Stimulated activated CD8-positive, alpha-beta memory T cell treated with anti-CD3 and anti-CD28 coated beads, Interleukin-15, amount 100 ng/mL, for 24 hours (primary cell): ENCODE measurements at places on chromosomes 2 and 18.

- no peak for DNase-seq
Observed at GRCh38 chr2:233354971-233355574, 779 bp downstream of the DGKD start.

DNA sequence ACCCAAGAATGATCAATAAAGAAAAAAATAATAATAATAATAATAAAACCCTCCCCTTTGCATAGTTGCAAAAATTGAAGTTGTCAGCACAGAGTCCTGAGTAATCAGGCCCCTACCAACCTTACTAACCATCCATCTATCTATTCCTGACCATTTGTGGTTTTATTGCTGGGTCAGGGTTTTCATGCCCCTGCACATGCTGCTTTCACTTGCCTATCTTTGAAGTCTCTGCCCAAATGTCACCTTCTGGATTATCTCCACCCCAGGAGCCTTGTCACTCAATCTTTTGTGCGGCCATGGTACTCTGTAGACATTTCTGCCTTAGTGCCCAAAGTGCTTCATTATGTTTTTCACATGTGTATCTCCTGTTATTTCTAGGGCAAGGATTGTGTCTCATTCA lies 35.1 kb downstream of the SLC30A6 start:
- no peak for DNase-seq

- DNase-seq: no peak
Observed at GRCh38 chr2:171718720-171719119, 31.5 kb downstream of the DYNC1I2 start.

DNA sequence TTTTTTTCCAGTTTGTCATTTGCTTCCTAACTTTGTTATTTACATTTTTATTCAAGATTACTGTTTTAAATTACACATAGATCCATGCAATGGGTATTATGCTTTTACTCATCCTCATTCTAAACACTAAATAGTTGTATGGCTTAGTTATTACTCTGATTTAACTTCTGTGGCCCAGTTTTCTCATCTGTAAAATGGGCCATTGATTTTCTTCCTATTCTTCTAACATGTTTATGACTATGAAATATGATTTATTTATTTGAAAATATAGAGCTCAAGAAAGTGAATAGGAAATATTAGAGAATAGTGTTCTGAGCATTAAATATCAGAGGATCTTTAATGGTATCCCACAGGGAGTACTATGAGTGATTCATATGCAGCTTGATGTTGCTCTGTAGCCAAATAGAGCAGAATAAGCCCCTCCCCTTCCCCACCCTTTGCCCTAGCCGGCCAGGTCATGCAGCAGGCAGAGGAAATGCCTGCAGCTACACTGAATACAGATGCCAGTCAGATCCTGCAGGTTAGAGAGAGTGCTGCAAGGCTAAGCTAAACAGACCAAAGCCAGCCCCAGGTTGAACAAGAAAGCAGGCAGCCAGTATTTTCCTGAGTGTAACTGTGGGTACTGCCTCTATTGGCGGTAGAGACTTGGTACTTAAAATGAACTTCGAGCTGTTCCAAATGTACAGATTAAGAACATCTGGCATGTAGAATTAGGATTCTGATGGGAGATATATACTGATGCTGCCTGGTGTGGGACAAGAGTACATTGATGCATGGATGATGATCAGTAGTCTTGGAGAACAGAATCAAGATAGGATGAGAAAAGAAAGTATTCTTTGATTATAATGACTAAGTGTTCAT lies 11.7 kb upstream of the ACYP2 start:
- DNase-seq: no peak

GRCh38 chr2:15918761-15919356 lies 21.5 kb upstream of the MYCN start:
- no peak for DNase-seq

DNA sequence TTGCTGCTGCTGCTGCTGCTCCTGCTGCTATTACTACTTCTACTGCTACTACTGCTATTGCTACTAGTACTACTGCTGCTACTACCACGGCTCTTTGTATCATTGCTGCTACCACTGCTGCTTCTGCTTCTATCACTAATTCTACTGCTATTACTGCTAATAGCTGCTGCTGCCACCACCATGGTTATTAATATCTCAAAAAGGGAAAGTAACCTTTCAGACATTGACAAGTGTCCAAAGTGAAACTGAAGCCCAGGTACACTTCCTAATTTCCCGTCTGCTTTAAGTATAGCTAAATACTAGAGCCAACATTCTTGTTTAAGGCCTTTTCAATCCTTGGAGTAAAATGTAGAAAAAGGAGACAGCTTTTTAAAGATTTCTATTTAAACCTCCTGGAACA lies 45.4 kb upstream of the EHBP1 start:
- DNase-seq: no peak

GRCh38 chr2:10414591-10414990 lies 33.5 kb downstream of the ODC1 start:
- no peak for DNase-seq

GRCh38 chr2:119387381-119388129 lies 20.8 kb downstream of the DBI start:
- DNase-seq: no peak

DNA sequence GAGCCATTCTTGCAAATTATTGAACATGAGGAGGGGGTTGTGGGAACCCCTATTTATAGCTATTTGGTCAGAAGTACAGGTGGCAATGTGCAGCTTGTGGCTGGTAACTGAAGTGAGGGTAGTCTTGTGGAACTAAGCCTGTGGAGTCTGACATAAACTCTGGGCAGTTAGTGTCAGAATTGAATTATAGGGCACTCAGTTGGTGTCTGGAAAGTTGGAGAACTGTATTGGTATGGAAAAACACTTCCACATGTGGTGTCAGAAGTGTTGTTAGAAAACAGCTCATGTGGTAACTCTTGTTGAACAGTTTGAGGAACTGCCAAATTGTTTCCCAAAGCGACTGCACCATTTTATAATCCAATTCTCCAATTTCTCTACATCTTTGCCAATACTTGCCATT lies 7.5 kb downstream of the RALBP1 start:
- no peak for DNase-seq

GRCh38 chr2:5164776-5165525 lies 527.2 kb upstream of the SOX11 start:
- DNase-seq: no peak

DNA sequence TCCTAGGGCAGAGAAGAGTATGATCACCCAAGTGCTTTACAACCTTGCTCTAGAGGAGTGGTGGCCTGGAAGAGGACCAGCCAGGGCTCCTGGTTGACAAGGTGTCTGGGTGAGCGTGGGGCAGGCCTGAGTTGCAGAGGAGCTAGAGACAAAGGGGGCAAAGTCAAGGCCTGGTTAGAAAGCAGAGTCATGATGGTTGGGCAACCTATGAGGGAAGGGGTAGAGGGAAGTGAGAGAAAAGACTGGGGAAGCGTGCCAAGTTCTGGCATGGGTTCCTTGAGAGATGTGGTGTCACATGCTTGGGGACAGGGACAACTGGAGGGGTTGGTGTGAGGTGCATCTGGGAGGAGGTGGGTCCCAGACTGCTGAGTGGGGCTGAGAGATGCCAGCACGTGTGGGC lies 13.5 kb downstream of the ZFP36L2 start:
- no peak for DNase-seq

DNA sequence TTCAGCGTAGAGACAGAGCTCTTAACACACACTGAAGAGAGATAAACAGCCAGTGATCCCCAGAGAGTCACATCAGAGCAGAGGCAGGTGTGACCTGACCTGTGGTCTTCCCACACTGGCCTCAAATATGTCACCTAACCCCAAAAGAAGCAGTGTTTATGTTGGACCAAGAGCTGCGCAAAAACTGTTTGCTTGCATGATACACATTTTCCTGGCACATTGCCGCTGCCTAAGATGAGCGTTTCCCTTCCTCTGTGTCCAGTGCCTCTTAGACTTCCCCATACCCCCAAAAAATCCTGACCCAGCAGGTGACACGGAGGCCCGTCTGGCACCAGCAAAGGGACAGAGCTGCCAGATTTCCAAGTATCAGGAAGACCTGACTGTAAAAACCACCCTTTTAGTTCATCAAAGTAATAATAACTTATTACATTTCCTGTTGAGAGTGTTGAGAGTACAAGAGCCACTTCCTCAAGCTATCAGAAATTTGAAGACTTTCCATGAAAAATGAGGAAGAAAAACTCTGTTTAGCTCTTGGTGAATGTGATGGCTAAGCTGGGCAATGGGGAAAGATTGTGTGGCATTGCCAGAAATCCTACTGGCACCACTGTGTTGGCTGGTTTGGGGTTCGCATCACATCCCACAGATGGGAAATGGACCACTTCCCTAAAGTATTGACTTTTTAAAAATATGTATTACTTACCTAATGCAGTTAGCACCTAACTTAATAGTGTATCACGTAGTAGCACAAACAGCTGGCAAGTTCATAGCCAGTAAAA lies 6.7 kb downstream of the TNFRSF11A start:
- DNase-seq: no peak

DNA sequence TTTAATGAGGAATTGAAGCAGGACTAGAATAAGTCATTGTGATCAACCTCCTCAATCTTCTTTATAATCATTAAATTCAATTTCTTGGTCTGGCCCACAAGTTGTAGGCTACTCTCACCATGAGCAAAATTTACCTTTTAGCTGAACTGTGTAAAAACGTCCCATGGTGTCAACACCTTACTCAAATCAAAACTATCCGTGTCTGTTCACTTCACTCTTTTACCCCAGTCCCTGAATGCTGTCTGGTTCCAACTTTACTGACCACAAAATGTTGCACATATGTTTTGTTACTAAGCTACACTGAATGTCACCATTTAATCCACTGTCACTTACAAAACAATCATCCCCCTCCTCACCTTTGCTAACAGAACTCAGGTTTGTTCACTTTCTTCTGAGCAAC lies 951.6 kb upstream of the SLC39A10 start:
- DNase-seq: no peak

DNA sequence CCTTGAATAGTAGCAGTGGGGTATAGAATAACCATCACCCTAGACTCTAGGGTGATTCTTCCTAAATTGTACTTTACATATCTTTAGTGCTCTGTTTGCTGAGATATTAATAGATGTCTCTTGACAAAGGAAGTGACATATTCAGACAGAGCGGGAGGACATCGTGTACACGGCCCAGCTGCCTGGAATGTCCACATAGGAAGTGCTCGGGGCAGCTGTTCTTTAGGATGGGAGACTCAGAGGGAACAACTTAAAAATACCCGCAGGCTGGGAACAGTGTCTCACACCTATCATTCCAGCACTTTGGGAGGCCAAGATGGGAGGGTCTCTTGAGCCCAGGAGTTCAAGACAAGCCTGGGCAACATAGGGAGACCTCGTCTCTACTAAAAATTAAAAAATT lies 206.1 kb downstream of the FAM210A start:
- no peak for DNase-seq

- no peak for DNase-seq
Observed at GRCh38 chr2:217784996-217785543, 217.7 kb downstream of the TNS1 start.

DNA sequence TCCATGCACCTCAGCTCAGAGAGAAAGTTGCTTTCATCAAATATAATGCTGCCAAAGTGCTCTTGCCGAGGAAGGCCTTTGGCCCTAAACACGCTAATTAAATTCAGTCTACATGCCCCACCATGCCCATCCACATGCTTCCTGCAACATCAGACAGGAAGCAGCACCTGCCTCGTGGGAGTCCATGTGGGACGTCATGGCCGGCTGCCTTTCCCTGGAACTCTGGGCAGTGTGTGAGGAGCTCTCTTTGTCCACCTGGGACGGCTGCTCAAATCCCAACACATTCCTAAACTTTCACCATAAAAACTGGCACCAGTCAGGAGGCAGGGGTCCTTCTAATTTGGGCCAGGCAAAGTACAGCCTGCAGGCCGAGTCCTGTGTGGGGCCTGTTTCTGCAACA lies 23.1 kb downstream of the FAM178B start:
- no peak for DNase-seq

GRCh38 chr2:209960676-209961630 lies 41.5 kb upstream of the RPE start:
- DNase-seq: no peak

DNA sequence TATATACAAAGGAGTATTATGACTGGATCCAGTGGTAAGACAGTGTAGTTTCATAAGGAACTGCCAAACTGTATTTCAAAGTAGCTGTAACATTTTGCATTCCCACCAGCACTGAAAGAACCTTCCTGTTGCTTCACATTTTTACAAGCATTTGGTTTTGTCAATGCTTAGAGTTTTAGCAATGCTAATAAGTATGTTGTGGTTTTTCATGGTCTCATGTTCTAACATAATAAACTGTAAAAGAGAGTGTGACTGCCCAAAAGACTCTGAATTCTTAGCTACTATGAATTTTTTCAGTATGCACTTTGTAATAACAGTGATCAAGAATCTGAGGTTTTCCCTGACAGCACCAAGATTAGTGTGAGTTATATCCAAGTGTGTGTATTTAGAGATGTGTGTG lies 604.2 kb downstream of the XIRP2 start:
- DNase-seq: no peak

- no peak for DNase-seq
Observed at GRCh38 chr2:151171186-151171585, 90.5 kb downstream of the RBM43 start.

DNA sequence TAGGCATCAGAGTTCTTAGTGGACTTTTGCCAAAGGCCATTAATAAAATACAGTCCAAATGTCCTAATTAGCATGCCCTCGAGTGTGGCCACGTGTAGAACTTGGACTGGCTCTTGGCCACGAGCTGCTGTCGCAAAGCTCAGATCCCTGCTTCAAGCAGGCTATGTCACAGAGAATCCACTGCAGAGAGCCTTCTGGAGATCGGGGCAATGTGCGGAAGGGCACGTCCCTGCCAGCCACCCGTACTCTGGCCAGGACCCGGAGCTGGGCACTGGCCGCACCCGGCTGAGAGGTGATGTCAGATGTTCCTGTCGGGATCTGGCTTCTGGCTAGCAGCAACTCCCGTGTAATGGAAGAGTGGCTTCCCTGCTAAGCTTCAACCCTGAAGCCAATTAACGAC lies 432.7 kb upstream of the ID2 start:
- no peak for DNase-seq

- no peak for DNase-seq
Observed at GRCh38 chr2:37616677-37617005, 54.8 kb downstream of the CDC42EP3 start.

GRCh38 chr2:18381386-18381785 lies 179.1 kb downstream of the RDH14 start:
- no peak for DNase-seq

DNA sequence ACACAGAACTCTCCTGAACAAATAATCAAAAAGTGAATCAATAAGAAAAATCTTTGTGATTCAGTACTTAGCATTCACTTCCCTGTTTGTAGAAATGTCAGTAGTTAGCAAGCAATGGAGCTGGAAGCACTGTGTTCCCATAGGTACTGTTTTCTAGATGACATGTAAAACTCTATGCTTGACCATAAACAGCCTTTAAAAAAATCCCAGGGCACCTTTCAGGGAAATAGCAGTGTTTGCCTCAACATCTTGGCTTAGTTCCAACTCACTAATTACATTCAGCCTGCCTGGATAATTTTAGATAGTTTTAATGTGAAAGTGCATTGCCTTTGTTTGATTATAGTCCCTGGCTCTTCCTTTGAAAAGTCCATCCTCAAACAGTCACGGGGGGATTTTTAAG lies 721.8 kb downstream of the ERBB4 start:
- no peak for DNase-seq

GRCh38 chr2:182240862-182241371 lies 185.9 kb downstream of the PDE1A start:
- DNase-seq: no peak

GRCh38 chr2:6127718-6128117 lies 435.5 kb downstream of the SOX11 start:
- no peak for DNase-seq

- no peak for DNase-seq
Observed at GRCh38 chr2:178863856-178864620, 56.8 kb upstream of the TTN start.
